ENCODE measurements at places on chromosomes 3 and 15.

DNA sequence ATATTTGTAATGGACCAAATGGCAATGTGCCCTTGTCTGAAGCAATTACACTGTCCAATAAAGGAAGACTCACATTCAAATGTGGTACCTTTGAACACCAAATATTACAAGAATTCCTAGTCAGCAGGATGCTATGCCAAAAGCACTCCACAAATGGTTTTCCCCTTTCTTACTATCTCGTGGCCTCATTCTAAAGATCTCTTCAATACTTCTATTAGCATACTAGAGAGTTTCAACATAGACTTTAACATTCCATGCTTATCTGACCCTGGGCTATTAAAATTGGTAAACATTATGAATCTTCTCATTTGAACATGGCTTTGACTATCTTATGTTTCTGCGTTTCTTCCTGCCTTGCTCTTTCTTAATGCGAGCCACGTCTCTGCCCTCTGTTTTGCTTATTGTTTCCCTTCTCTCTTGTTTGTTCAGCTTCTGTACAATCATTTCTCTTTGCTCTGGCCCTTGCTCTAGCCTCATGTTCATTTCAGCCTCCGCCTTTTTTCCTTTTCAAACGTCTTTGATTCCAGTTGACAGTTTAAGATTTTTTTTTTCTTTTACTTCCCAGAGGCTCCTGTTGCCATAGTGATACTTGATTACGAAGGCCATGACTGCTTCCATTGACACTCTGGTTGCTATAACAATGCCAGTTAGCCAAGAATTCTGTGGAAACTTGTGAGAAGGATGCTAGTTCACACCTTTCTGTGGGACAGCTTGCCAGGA is 49.5 kb upstream of the SLC9A9 start:
- no peak for DNase-seq

GRCh38 chr3:127762077-127762786 is 60.1 kb downstream of the MGLL start:
- no peak for DNase-seq

DNA sequence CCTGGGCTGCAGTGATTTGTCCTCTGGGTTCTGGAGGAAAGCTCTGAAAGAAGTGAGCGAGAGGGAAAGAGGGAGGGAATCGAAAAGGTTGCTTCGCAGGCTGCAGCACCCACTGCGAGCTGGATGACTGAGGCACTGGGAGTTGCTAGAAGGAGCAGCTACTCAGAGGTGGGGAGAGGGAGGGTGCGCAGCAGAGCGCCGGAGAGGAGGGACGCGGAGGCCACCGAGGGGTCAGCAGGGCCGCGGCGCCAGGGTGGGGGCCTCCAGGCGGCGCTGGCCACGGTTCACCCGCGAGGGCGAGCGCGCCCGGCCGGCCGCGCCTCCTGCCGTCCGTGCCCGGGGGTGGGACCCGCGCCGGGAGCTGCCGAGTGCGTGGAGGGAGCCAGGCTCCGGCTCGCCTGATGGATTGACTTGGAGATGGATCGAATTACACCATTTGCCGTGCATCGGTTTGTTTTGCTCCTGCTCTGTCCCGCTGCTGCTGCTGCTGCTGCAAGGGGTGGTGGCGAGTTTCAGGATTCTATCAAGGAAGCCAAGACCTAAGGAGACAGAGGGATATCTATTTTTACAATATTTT is at the start of gene SEMA6D:
Gene SEMA6D (plus strand): TSS at position 470 of the 577 bp plus-strand sequence. CDS start 42,294 bp downstream, outside the sequence.
- DNase-seq, result no peak

DNA sequence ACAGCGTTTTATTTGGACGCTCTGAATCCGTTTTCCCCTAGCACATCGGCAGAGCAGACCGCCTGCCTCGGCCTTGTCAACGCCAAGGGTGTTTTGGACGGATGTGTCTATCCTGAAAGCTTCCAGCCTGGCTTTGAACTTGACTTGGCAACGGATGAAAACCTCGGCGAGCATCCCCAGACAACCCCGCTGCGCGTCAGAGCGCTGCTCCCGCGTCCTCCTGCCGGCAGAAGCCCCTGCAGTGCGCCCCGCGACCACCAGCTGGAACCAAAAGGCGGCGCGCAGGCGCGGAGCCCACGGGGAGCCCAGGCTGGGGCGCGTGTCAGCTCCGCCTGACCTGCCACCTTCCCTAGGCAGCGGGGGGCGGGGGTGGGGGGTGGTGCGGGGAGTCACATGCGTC is 26.2 kb upstream of the ARL8B start:
- no peak for DNase-seq

GRCh38 chr3:165503825-165504224 is 307.6 kb upstream of the SLITRK3 start:
- no peak for DNase-seq

- DNase-seq, result no peak
Observed at GRCh38 chr3:138381413-138381901, 33.1 kb downstream of the MRAS start.

DNA sequence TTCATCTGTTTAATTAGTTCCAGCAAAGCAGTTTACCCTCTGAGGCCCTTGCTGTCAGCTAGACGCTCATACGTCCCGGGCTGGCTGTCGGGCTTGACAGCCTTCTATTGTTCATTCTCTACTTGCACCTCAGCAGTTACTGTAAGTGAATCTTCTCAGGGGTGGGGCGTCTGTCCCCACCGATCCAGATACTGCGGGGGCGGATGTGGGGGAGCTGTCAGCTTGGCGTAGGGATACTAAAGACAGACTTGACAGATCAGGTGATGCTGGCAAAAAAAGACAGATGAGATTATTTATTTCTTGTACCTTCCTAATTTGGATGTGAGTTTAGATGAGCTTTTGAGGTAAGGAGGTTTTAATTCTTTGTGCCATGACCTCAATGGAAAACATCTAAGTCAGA is 315.3 kb downstream of the NR2F2 start:
- DNase-seq, result no peak

- DNase-seq, result no peak
Observed at GRCh38 chr3:129778871-129779270, 114.6 kb downstream of the TMCC1 start.

GRCh38 chr15:83100097-83100646 is 7.3 kb upstream of the TM6SF1 start:
- no peak for DNase-seq

GRCh38 chr15:74828835-74829234 is 2.4 kb downstream of the CPLX3 start:
- DNase-seq, result no peak

DNA sequence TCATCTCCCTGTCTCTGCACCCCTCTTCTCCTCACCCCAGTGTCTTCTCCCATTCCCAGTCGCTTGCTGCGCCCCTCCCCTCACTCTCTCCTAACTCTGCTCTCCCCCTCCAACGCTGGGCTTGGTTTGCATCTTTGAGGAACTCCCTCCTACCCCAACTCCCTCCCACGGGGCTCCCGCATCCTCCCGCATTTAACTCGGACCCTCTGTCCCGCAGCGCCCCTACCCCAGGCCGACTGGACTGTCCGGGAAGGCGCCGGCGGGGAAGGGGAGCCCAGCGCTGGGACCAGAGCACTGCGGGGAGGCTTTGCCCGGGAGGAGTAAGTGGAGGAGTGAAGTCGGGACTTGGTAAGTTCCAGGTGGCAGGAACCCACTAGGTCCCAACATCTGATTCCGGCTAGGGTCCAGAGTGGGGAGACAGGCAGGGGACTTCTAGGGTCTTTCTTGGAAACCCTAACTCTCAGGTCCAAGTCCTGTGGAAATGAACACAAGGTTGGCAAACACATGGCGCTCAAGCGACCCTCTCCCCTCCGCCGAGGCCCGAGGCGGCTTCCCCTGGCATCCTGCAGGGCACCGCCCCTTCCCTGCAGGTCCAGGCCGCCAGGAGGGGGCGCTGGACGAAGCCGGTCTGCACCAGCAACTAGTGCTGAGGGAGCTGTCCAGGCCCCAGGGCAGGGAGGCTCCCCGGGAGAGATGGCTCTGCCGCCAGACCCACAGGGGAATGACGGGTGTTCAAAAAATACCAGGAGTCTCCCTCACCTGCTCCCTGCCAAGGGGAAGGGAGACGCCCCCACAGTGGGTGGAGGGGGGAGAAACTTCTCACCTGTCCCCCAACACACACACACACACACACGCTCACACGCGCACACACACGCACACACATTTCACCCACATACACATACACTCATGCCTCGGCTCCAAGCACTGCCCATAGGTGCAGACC is 53.2 kb downstream of the LHFPL4 start:
- DNase-seq, result peak; percentile 31

DNA sequence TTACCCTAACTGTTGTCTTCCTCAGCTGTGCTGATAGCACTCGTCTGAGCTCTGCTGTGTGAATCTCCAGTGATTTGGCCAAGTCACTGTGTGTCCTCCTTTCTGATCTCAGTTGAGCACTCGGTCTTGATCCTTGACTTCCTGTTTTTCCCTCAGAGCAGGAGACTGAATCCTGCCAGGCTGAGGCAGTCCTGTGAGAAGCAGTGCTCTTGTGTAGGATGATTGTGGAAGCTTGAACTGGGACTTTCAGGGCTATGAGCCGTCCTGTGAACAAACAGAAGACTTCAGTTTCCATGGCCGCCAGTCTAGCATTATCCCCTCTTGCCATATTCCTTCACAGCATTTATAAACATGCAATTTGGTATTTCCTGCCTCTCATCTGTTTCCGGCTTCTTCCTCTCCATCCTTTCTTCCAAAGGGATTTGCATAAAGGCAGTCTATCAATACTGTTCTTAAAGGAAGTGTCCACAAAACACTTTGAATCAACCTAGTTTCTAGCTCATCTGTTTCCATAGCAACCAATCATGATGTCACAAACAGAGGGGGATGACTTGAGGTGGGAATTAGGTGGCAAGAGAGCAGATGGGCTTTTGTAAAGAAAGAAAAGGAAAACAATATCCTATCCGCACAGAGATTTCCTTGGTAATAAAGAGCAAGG is 237.2 kb downstream of the AGBL1 start:
- DNase-seq, result no peak

DNA sequence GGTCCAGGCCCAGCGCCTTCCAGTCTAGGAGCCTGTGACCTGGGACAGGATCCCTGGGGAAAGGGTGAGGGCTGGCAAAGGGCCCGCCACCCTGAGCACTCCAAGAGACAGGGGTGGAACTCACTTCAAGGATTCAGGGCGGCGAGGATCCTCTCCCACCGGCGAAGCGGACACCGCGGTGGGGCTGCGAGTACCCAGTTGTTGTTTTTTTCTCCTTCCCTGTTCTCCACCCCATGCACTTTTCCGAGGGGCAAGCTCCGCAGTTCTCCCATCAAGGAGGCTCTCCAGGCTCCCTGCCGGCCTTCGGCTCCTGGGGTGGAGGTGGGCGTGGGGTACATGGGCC is 387 bp upstream of the PAQR5 start:
- DNase-seq, result no peak

DNA sequence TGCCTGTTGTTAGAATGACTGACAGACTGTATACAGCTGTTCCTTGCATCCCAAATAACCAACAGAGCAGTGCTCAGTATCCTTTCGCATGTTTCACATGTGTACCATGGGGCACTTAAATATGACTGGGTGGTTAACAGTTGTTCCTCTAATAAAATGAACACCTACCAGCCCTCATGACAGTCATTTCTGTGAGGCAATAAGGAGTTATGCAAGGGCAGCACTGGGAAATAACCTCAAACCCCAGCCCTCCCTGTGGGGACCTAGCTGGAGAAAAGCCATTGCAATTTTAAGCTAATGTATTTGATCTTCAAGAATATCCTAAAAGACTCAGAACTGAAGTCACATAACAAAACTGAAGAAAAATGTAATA is 7.3 kb downstream of the RFT1 start:
- no peak for DNase-seq
